Stimulated activated CD4-positive, alpha-beta T cell treated with anti-CD3 and anti-CD28 coated beads, Interleukin-4, amount 100 ng/mL, for 48 hours (primary cell): ENCODE measurements at places on chromosomes 5 and 9.

DNA sequence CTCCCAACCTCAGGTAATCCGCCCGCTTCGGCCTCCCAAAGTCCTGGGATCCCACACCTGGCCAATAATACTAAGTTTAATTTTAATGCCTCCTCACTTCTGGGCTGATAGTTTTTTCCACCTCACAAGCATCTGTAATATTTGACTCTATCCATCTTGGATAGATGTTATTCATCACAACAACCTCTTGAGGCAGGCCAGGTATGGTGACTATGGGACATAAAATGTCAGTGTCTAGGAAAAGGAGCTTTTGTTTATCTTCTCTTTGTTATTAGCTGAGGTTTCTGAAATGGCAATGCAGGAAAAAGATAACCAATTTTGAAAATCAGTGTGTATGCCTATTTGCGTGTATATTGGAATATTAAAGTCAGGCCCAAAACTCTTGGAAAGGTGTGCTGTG, 1.2 kb upstream of the CCDC69 start:
- DNase-seq = no peak

DNA sequence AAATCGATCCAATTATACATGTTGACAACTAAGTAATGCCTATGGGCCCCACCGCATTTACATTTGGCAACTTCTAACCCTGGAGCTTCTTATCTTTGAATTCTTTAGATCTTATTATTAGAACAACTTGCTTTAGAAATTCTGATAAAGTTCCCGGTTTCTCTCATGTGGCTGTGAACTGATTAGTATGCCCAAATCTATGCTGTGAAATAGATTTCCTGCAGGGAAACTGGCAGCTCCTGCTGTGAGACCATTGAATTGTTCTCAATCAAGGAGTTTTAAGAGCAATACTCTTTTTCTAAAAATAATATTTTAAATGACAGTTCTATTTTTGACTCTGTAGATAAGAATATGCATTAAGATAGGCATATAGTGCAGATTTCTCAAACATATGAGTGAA, 177.5 kb downstream of the GABRB2 start:
- DNase-seq = no peak

DNA sequence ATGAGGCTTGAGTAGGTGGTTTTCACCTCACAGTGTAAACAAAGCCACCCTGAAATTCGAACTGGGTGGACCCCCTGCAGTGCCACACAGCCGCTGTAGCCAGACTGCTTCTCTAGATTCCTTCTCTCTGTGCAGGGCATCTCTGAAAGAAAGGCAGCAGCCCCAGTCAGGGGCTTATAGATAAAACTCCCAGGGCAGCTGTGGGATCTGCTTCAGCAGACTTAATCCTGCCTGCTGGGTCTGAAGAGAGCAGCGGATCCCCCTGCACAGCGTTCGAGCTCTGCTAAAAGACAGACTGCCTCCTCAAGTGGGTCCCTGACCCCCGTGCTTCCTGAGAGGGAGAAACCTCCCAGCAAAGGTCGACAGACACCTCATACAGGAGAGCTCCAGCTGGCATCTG, 71.4 kb downstream of the CARTPT start:
- DNase-seq = no peak

DNA sequence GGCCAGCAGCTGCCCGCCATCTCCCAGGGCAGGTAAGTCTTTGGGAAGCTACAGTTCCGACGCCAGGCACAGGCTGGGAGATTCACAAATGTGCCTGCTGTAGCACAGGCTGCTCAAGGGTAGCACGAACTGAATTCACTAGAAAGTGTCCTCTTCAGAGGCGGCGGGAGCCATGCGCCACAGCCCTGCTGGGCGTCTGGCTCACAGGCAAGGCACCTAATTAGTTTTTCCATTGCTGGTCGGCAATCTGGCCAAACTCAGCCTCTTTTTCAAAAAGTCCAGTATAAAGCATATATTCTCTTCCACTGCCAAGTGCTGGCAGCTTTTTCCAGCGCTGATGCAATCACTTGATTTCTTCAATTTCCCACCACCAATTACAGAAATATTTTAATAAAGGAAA, 128.9 kb upstream of the RAPGEF1 start:
- no peak for DNase-seq

GRCh38 chr9:133494636-133495326, 15.9 kb upstream of the SLC2A6 start:
- no peak for DNase-seq

- DNase-seq = no peak
Observed at GRCh38 chr5:126884269-126884819, 107.4 kb downstream of the LMNB1 start.

- no peak for DNase-seq
Observed at GRCh38 chr9:36438536-36439236, 38.6 kb upstream of the RNF38 start.

DNA sequence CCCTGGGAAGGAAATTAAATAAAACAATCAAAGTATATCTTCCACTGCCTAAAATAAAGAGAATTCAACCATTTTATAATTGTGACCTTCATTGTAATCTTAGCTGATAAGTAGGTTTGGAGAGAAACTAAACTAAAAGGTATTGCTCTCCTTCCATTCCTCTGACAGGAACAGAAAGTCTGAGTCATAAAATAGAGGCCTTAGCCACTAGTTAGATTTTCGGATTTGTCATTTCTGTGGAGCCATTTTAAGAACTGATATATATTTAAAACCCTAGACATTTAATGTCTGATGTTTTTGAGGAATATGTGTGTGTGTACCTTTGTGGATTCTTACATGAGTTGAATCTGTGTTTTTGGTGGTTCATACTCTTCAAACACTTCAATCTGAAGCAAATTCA, 11.8 kb upstream of the TMC1 start:
- DNase-seq = no peak

DNA sequence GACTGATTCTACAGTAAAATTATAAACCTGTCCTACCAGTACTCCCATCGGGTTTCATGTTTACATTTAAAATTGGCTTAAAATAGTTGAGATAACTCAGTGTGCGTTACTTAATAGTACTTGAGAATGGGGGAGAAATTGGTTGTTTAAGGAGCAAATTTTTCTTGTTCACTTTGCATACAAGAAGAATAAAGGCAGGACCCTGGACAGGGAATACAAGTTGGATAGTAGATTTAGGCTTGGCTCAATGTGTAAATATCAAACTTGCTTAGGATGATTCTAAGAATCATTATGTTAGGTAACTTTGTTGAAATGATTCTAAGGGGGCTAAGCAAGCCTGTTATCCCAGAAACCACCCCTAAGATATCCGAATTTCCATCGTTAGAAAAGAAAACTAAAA, 448.4 kb upstream of the TLE4 start:
- DNase-seq = no peak
